ENCODE measurements at places on chromosomes 5 and 9.

- DNase-seq, result peak; percentile 87
These were observed 31.2 kb downstream of the NANS start for GRCh38 chr9:98087420-98088354.

- DNase-seq, result peak; percentile 2
These were observed 604.5 kb downstream of the ISL1 start for GRCh38 chr5:51987669-51988209.

- DNase-seq, result no peak
These were observed 113.3 kb downstream of the CRB2 start for GRCh38 chr9:123469282-123469681.

GRCh38 chr9:133117271-133118178 lies 3.5 kb downstream of the RALGDS start:
- DNase-seq, result no peak

- DNase-seq, result no peak
These were observed 87.2 kb downstream of the NTRK2 start for GRCh38 chr9:84756731-84757130.

DNA sequence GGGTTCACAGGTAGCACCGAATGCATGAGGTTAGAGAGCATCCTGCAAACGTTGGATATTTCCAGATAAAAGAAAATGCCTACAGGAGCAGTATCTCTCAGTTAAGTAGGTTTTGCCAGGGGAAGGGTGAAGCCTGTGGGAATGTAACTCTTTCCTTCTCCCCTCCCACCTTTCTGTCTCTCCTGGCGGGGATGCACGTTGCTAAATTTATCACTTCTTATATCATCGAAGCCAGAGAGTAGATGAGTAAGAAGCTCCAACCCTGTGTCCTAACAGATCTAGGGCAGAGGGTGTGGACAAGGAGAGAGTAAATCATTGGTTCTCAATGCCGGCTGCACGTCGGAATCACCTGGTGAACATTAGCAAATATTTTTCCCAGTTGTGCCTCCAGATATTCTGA lies 457.5 kb downstream of the ENC1 start:
- DNase-seq, result no peak

GRCh38 chr9:68493541-68493940 lies 47.1 kb downstream of the TMEM252 start:
- DNase-seq, result no peak

- DNase-seq, result no peak
These were observed 1300.1 kb upstream of the ACO1 start for GRCh38 chr9:31084350-31084749.

DNA sequence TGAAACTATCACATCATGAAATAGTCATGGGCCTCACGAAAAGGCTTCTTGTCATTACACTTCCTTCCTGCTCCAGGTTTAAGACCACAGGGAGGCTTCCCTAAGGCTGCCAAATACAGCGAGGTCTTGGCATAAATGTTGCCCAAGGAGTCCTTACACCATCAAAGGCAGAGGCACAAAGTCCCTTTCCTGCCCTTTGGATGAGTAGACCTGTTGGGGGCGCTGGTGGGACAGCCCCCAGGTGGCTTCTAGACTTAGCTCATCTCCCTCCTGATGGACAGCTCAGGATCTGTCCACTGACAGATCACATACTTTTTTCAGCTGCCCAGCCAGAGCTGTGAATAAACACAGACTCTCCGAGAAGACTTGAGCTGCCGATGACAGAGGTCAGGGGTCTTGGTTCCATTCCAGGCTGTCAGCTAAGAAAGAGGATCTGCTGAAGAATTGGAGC lies 15.5 kb upstream of the MEGF9 start:
- no peak for DNase-seq

DNA sequence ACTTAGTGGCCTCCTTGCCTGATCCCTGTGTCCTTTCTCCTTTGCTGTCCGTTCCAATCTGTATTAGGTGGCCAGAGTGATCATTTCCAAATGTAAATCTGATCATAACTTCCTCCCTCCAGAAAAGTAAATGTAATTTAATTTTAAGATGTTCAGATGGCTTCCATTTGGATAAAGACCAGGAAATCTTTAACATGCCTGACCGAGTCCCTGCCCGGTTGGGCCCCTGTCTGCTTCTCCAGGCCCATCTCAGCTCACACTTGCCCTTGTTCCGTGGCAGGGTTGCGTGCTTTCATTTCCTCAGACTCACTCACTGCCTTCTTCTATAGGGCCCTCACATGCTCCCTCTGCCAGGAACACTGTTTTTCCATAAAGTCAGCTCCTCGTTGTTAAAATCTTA lies 7.6 kb downstream of the MAP3K1 start:
- peak; percentile 58 for DNase-seq

- DNase-seq, result no peak
These were observed 6.2 kb downstream of the PDLIM4 start for GRCh38 chr5:132263548-132264261.

DNA sequence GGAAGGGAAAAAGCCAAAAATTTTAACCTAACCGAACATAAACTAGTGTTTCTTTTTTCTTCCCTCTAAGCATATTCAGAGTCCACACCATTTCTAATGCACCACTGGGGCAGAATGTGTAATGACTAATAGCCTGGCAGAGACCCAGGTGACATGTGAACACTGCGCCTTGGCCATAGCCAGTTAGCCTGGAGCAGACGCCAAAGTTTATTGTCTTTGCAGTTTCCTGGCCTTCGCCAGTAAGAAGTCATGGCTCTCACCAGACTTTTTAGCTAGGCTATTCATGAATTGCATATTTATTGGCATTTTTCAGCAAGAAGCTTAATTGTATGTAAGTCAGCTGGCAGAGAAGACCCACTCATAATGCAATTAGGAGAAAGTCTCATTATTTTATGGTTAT lies 182.8 kb upstream of the SLC27A6 start:
- DNase-seq, result no peak

GRCh38 chr9:98927724-98928123 lies 16.0 kb upstream of the COL15A1 start:
- DNase-seq, result no peak

DNA sequence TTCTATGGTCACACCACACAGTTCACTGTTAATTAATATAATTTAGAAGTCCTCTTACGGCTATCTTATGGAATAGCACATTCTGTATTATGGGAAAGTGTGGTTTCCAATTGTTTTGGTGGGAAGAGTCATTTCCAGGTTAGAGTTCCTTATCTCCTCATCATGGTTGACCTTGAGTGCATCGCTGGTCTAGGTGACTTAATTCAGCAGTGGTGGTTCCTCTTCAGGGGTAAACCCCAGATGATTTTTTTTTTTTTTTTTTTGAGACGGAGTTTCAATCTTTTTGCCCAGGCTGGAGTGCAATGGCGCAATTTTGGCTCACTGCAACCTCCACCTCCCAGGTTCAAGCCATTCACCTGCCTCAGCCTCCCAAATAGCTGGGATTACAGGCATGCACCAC lies 106.9 kb downstream of the UGCG start:
- DNase-seq, result peak; percentile 52

GRCh38 chr9:125088752-125089151 lies 54.6 kb downstream of the SCAI start:
- no peak for DNase-seq

GRCh38 chr5:120818128-120818527 lies 354.0 kb downstream of the PRR16 start:
- DNase-seq, result no peak

GRCh38 chr5:78243639-78244038 lies 50.9 kb downstream of the AP3B1 start:
- no peak for DNase-seq

DNA sequence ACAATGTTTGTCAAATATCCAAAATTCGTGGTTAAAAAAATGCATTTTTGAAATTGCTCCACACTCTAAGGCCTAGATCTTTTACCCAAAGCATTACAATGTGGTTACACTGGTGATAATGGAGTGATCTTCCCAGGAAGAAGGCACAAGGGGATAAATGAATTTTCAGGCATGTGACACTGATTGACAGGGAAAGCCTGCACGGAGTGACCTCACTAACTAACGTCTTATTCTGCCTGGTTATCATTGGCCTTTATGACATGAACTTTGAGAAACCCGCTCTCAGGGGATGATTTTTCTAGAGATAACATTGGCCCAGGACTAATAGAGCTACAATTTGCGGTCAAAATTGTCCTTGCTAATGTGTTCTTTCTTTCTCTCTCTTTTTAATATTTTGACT lies 137.6 kb downstream of the PRKACG start:
- DNase-seq, result no peak

GRCh38 chr9:107263289-107263688 lies 19.8 kb upstream of the RAD23B start:
- DNase-seq, result no peak

DNA sequence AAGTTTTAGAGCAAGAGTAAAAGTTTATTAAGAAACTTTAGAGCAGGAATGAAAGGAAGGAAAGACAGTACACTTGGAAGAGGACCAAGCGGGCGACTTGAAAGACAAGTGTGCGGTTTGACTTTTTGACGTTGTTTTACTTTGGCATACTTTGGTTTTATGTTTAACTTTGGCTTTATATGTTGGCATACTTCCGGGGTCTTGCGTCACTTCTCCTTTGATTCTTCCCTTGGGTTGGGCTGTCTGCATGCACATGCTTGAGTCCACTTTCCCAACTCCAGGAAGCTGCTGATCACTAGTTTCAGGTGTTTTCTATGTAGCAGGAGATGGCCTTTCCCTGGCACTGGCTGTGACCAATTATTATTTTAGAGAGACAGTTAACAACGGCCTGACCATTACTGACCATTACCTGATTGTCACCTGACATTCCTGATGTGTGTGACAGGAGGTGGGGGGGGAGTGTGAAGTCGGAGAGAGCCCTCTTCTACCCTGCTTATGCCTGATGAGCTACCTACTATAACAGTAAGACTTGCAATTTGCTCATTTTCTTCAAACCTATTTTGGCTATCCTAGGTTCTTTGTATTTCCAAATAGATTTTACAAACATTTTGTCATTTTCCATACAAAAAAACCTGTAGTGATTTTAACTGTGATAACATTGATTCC lies 45.5 kb downstream of the TNFSF8 start:
- DNase-seq, result no peak

- DNase-seq, result no peak
These were observed 20.5 kb downstream of the PPARGC1B start for GRCh38 chr5:149750596-149750995.
